ENCODE measurements at places on chromosomes 3 and 15.

- DNase-seq: no peak
These were observed 64.6 kb upstream of the PFN2 start for GRCh38 chr3:150035301-150035779.

DNA sequence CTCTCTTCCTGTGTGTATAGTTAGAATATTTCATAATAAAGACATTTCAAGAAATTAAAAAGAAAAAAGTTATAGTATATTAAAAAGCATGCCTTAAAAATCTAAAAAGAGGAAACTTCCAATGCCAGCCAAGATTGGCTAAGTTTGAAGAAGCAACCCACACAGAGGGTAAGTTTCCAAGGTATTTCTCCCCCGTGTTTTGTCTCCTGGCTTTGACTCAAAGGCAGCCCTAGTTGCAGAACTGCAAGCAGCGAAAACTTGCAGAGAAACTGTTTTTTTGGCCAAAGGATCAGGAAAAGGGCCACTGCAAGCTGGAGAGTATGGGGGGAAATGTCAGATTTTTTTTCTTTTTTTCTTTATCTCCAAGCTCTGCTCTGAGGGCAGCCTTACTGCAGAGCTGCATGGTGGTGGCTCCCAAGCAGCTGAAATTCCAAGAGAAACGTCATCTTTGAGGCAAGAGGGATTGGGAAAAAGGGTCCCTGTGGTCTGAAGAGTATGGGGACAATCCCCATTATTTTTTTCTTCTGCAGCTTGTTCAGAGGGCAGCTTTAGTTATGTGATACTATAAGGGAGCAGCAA is 23.0 kb downstream of the HACL1 start:
- DNase-seq: no peak

GRCh38 chr15:89349206-89349558 is 14.6 kb upstream of the POLG start:
- no peak for DNase-seq

- no peak for DNase-seq
These were observed 22.2 kb upstream of the FBN1 start for GRCh38 chr15:48667701-48668100.

- DNase-seq: no peak
These were observed 843 bp downstream of the CHRNA5 start for GRCh38 chr15:78565951-78566774.

Measured in effector CD8-positive, alpha-beta T cell (primary cell).